ENCODE measurements at places on chromosomes 1 and 21. TPM values are rescaled to one million over a fixed set of nuclear protein-coding genes. Genes with fewer than 3 reads are reported as not detected.

DNA sequence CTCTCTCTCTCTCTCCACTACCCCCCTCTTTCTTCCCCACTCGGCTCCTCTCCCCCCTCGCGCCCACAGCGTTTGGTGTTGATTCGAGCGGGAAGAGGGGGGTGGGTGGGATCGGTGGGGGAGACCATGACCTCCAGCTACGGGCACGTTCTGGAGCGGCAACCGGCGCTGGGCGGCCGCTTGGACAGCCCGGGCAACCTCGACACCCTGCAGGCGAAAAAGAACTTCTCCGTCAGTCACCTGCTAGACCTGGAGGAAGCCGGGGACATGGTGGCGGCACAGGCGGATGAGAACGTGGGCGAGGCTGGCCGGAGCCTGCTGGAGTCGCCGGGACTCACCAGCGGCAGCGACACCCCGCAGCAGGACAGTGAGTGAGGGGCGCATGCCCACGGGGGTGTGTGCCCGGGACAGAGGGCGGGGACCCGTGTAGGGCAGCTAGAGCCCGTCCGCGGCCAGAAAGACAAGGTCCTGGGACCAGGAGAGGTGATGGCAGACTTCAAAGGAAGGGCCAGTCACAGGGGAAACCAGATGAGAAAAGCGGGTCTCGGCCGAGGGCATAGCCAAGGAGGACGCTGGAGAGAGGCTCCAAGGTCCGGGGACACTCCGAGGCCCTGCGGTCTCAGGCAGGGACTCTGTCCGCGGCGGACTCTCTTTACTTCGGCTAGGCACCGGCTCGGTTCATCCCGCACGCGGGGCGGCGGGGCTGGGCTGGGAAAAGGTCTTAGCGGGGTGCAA, at the start of gene PRRX1:
Gene PRRX1 (plus strand): TSS at position 39 of the 735 bp plus-strand sequence. CDS start 88 bp downstream, at position 127.
- no peak within 1 kb of the TSS for H3K27ac ChIP-seq
- no peak for DNase-seq
- peaks cover 6% of the 10 kb centered on the region for H3K27me3 ChIP-seq

- no peaks in the 10 kb centered on the region for H3K27me3 ChIP-seq
- H3K27ac ChIP-seq = peak overlapping the region; percentile 90
- peaks cover 27% of the 10 kb centered on the region for H3K36me3 ChIP-seq
- peak overlapping the region; percentile 90 for H3K4me3 ChIP-seq
Observed at GRCh38 chr1:226737819-226738420, 1.2 kb downstream of the ITPKB start.

- no peaks in the 10 kb centered on the region for H3K4me1 ChIP-seq
- no peaks in the 10 kb centered on the region for H3K36me3 ChIP-seq
- no peaks in the 10 kb centered on the region for H3K27me3 ChIP-seq
Observed at GRCh38 chr1:98003442-98003841, 82.6 kb upstream of the DPYD start.

GRCh38 chr1:110746644-110747259, 72.0 kb upstream of the KCNA3 start:
- no peaks in the 10 kb centered on the region for H3K4me1 ChIP-seq
- DNase-seq = peak; percentile 76
- no peak overlapping the region for H3K27ac ChIP-seq
- no peak overlapping the region for H3K4me3 ChIP-seq
- H3K27me3 ChIP-seq = no peaks in the 10 kb centered on the region

- DNase-seq = no peak
- no peaks in the 10 kb centered on the region for H3K27me3 ChIP-seq
- no peak overlapping the region for H3K27ac ChIP-seq
- no peaks in the 10 kb centered on the region for H3K4me1 ChIP-seq
Observed at GRCh38 chr1:77986810-77987209, 7.9 kb upstream of the FUBP1 start.

The TRIM67 gene
- total RNA-seq = not detected

The VWA5B1 gene
- not detected for total RNA-seq

The ANXA9 gene
- total RNA-seq = not detected

The AK5 gene
- 22.3 TPM for total RNA-seq
